ENCODE measurements at places on chromosomes 7 and 10. TPM values are rescaled to one million over a fixed set of nuclear protein-coding genes. Genes with fewer than 3 reads are reported as not detected.

- DNase-seq: no peak
These were observed 132.4 kb downstream of the SEPTIN14 start for GRCh38 chr7:55730197-55730596.

GRCh38 chr7:155471718-155472117 is 13.8 kb downstream of the EN2 start:
- DNase-seq: no peak

DNA sequence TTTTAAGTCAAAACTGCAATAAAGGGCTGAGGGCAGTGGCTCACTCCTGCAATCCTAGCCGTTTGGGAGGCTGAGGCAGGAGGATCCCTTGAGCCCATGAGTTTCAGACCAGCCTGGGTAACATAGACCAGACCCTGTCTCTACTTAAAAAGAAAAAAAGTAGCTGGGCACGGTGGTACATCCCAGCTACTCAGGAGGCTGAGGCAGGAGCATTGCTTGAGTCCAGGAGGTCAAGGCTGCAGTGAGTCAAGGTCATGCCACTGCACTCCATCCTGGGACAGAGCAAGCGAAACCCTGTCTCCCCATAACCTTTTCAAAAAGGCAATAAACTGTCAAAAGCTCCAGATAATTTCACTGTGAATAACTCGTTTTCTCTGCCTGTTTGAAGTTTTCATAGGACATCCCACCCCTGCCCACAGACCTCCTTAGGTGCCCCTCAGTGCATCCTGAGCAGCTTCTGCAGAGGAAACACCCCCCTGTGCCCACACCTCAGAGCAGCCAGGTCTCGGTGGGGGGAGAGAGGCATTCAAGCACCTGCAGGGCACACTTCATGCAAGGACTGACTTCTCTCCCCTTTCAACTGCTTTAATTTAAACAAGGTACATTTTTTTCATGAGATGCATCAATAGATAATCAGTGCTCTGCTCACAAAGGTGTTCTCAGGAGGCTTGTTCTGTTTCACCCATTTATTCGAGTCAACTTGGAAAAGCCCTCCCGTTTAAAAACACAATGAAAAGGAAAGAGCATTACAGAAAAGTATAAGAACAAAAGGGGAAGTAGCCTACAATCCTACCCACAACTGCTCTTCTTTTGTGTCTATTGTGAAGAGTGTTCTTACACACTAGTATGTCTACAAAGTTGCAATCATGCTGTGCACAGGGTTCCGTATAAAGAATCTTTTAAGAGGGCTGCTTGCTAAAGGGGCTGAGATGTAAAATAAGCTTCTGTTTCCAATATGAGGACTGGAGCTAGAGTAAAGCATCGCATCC is 104.9 kb downstream of the KMT2E start:
- no peak for DNase-seq

DNA sequence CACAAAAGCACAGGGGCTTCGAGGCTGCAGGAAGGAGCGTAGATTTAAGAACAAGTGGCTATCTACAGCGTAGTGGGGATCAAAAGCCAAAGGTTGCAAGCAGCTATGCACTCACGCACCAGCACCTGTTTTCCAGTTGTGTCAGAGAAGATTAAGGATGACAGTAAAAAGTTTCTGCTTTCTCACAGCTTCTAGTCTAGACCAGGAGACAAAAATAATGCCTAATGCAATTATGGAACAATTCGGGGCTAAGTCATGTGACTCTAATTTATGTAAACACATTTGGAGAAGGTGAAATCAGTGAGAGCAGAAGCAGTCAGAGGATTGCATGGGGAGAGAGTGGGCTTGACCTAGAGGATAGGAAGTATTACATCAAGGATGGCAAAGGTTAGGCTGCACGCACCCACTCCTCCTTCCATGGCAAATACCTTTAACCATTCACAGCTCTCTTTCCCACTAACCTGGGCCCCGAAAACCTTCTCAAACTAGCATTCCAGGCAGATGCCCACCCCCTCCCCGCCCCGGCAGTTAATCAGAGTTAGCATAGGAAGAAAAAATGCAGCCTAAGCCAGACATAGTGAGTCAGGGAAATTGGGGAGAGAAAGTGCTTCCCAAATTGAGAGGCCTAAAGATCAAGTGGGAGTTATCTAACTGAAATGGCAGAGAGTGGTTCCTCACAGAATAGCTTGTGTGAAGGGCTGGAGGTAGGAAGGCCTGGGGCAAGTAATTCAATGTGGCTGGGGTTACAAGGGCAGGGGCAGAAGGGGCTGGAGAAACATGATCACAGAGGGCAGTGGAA is 48.2 kb upstream of the GPAM start:
- DNase-seq: no peak

Gene MYH16
- not detected for total RNA-seq

Gene ARHGAP22
- total RNA-seq: 3.0 TPM

Measured in NCI-H460 (cell line).